NCI-H1105 (cell line): ENCODE measurements at places on chromosomes 12 and 14.
A peak's percentile ranks its signal among the peaks of the same experiment; 100 is the strongest.

DNA sequence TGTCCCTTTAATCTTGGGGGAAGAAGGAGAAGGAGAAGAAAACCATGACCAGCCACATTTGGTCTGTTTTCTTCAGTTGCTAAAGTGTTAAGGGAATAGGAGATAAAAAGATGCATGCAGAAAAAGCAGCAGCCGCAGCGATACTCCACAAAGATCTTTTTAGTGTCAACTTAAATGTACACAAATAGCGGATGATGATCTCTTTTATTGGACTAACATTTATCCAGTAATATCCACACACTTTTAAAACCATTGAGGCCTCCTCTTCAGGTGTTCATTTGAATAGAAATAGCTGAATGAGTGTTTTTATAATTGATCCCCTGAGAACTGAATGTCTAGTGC is 83.5 kb downstream of the PAPOLA start:
- DNase-seq: no peak

DNA sequence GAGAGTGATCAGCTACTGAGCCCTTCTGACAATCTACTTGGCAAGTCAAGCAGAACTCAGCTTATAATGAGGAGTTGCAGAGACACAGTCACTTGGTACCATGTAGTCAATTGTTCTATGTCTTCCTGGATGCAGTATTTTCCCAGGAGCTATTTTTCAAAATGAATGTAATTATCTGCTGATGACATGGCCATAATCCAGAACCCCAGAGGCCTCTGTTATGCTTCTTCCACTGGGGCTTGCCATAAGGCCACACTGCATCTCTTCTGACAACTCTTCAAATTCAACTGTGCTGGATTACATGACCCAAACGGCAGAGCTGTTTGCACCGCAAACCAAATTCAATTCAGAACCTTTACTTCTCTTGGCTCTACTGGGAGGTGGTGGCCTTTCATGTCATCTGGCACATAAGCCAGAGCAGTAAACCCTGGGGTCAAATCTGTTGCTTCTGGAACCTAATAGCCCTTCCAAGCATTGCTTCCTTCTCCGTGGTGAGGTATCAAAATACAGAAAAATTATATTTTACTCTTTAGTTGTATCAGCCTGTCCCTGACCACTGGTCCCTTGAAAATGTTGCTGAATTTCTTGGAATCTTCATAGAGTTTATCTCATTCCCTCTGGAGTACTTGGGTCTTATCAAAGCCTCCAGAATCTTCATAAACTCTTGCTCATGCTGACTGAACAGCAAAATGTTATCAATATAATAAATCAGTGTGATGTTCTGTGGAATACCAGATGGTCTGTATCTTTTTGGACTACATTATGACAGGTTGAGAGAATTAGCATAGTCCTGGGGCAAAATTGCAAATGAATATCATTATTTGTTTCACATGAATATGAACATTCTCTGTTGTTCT is 79.4 kb upstream of the DCN start:
- DNase-seq: no peak

DNA sequence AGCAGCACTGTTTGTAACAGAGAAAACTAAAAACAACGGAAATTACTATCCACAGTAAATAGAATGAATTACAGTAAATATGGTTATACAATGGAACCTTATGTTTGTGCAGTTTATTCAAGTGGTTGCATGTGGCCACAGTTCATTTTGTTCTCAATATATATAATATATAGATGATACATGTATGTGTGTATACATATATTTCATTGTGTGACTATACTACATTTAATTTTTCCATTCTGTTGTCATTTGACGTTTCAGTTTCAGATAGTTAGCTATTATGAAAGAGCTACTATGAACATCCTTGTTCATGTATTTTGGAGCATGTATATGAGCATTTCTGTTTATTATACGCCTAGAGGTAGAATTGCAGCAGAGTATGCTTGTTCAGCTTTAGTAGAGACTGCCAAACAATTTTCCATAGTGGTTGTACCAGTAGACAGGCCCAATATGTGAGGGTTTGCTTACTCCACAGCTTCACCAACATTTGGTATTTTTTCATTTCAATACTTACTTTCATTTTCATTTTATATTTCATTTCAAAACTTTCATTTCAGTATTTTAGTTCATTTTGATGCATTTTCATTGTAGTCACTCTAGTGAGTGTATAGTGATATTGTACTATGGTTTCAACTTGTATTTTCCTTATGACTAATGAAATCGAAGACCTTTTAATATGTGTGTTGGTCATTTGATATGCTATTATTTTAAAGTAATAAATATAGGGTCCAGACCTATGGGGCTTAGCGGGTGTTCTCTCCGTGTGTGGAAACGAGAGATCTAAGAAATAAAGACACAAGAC is 141.5 kb upstream of the FGD4 start:
- no peak for DNase-seq

DNA sequence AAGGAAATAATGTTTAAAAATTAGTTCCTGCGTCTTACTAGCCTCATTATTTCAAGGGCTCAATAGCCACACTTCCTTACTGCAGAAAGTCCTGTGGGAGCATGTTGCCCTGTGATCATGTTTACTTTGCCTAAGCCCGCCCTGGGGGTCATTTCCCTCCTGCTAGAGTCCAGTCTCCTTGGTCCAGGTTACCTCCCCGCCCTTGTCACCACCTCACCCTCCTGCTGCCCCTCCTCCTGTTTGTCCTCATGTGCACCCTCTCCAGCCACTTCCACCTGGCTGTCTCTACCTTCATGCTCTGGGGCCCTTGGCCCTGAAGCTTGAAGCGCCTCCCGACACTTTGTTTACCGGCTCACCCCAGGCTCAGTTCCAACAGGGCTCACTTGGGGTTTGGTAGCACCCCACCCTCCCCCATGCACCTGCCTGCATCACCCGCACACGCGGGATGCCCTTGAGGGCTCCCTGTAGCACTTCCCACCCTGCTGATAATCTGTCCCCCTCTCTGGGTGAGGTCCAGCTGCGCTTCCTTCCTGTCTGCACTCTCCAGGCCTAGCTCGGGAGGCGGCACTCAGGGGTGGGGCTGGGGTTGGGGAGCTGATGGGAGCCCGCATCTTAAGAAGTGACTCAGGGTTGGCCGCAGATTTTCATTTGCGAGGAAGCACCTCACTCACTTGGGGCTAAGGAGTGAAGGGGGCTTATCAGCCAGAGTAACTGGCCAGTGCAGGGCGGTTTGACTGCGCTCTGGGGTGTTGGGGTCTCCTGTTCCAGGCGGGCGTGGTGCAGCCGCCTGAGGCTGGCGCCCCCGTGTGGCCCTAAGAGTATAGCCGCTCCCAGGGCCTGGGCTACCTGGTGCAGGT is 40.1 kb downstream of the SMIM41 start:
- DNase-seq: no peak

GRCh38 chr14:28982228-28982627 is 215.6 kb downstream of the FOXG1 start:
- DNase-seq: no peak

- peak; percentile 98 for DNase-seq
Measured at GRCh38 chr12:41932470-41932991, 212.1 kb downstream of the GXYLT1 start.

- no peak for DNase-seq
Measured at GRCh38 chr14:82492157-82492556, 958.5 kb upstream of the SEL1L start.

DNA sequence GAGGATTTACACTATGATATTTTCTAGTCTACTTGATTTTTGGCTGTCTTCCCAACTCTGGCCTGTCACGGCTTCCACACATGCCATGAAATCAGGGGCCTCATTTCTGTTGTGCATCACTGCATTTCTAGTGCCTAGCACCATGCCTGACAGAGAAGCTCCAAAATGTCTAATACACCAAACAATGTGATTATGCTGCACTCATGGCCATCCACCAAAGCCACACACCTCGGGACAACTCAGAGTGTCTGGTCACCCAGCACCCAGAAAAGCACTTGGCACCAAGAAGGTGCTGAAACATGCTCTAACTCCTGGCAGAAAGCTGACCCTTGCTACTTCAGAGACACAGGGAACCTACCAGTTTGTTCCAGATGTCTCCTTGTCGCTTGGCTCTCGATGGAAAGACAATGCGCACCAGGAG is 11.3 kb downstream of the GCN1 start:
- DNase-seq: no peak

DNA sequence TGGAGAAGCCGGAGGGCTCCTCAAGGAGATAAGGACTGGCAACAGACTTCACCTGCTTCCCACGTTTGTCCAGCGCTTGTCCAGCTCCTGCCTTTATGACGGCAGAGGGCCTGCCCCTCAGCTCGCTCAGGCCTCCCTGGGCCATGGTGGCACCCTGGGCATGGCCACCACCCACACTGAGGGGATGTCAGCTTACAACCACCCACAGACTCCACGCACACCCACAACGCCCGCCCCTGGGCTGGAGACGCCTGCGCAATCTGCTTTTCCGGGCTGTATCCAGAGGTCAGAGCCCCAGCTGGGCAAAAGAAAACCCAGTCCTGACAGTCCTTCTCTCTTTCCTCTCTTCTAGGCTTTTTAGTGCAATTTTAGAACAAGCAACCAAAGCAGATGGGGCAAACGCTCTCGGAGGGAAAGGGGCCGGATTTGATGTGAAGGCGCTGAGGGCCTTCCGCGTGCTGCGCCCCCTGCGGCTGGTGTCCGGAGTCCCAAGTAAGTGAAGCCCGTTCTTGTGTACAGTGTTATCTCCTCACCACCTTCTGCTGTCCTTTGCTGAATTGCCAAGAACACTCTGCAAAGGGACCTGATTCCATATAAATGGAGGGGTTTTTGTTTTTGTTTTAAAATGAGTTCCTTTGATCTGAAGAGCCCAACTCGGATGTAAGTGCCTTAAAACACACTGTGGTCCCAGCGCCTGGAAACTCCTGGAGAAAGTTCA is 337.4 kb upstream of the FKBP4 start:
- DNase-seq: no peak

DNA sequence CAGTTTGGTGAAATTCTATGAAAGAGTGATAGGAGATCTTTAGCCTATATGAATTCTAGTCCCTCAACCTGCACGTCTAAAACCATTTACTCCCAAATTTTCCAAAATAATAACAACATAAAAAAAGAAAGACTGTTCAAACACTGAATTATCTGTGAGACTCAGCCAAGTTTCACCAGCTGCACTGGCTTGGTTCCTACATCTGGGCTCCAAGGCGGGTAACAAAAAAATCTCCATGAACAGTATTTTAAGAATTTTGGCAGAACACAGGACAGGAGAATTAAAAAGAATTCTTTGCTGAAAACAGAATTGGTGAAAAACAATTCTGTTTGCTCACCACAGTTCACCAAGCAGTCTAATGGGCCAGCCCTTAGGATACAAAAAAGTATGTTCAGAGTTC is 536.8 kb upstream of the ATP2B1 start:
- no peak for DNase-seq

- no peak for DNase-seq
Measured at GRCh38 chr12:57522887-57523705, 472 bp downstream of the MBD6 start.

DNA sequence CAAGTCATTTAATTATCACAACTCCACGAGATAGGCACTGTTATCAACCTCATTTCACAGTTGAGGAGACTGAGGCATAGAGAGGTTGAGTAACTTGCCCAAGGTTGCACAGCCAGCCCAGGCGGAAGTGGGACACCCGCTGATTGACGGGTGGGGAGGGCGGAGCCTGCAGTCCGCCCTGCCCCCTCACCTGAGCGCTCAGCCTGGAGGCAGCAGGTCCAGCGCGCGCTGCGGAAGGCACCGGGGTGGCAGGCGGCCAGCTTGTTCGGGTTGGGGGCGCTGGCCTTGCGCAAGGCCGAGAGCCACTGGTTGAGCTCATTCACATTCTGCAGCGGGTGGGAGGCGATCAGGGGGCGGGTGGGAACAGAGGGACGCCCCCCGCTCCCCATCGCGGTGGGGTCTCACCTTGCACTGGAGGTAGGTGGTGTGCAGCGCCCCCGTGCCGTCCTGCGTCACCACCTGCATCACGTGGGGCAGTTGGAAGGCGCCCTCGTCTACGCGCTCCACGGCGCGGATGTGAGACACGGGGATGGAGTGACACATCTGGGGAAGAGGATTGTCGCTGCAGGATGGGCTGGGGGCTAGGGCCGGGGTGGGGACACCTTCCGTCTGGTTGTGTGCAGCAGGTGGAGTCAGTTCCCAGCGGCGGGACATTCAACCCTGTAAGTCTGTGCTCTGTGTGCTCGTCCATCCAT is 31.7 kb downstream of the RASAL1 start:
- no peak for DNase-seq
